ENCODE measurements at places on chromosomes 1 and 21. TPM values are rescaled to one million over a fixed set of nuclear protein-coding genes. Genes with fewer than 3 reads are reported as not detected.
A peak's percentile ranks its signal among the peaks of the same experiment; 100 is the strongest.

ELAPOR1 gene
- 4.0 TPM for total RNA-seq

- no peaks in the 10 kb centered on the region for H3K4me1 ChIP-seq
- H3K27me3 ChIP-seq: peaks cover 9% of the 10 kb centered on the region
- no peak overlapping the region for H3K4me3 ChIP-seq
- H3K36me3 ChIP-seq: no peaks in the 10 kb centered on the region
- DNase-seq: no peak
- no peak overlapping the region for H3K27ac ChIP-seq
These were observed 108.9 kb downstream of the CRYAA start for GRCh38 chr21:43277481-43278351.

DNA sequence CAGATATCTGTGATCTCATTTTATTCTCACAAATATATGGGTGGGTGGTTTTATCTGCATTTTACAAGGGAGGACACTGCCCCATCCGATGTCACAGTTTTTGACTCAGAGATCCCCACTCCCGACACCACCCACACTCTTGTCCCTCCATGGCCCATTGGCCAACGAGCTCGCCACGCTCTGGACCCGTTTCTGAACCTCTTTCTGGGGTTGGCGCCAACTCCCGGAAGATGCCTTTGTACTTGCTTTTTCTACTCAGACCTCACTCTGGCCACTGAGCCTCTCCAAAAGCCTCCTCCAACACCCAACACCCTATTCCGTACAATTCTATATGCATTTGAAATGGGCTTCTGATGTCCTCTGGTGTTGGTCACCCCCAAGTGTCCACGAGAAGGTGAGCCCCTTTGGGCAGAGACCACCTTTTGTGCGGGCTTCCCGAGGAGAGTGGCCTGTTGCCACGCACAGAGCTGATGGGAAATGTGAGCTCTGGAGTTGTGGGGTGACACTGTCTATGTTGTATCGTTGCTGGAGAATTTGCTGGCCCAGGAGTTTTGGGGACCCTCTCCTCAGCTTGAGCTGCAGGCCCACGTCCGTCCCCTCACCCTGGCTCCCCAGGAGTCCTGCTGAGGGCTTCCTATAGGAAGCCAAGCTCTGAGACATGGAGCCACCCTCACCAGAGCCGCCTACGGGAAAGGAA, 366.9 kb upstream of the VAMP3 start:
- no peak for DNase-seq
- H3K36me3 ChIP-seq: no peaks in the 10 kb centered on the region
- H3K27me3 ChIP-seq: peaks cover 22% of the 10 kb centered on the region
- H3K4me1 ChIP-seq: no peaks in the 10 kb centered on the region

DNA sequence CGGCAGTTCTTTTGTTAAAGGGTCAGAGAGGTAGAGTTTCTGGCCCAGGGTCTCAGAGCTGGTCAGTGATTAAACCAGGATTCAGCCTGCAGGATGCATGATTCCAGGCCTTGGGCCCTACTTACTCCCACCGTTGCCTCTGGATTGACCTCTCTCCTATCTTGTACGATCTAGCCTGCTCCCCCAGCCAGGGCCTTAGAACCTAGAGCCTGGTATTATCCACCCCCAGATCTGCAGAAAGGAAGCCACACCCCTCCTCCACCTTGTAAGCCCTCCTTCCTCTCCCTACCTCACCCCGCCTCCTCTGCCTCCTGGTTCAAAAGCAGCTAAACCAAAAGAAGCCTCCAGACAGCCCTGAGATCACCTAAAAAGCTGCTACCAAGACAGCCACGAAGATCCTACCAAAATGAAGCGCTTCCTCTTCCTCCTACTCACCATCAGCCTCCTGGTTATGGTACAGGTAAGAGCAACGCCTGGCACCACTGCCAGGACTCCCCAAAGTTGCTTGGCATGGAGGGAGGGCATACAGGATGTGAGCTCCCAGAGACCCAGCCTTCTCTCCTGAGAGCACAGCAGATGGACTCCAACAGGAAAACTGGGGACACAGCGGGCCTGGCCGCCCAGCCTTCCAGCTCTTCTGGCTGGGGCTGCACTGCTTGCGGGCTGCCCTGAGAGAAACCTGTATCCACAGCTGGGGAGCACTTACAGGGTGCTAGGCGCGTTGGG, at the start of gene CD52:
CD52 (plus strand) TSS at position 347 of the 726 bp plus-strand sequence; CDS start at position 407, 60 bp downstream.
- peak within 1 kb of the TSS; percentile 82 for H3K4me3 ChIP-seq
- no peaks in the 10 kb centered on the region for H3K27me3 ChIP-seq

DNA sequence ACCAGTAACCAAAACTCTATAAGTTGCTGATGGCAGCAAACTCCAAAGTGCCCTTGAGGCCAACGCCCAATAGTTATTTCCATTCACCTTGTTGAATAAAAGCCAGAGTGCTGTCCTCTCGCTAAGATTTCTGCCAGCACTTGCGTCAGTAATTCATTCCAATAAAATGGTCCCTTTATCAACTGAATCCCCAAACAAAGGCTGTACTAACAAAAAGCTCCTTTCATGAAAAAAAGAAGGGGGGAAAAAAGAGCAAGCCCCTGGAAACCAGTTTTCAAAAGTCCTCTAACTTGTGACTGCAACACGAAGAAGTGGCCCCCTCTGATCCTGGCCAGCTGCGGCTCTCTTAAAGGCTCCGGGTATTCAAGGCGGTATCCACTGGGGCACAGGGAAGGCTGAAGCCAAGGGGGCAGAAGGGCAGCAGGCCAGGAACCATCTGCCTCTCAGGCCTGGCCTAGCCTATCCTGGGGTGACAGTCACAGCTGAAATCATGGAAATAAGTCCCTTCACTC, 55.8 kb upstream of the ZNF326 start:
- H3K4me3 ChIP-seq: no peak overlapping the region
- peaks cover 5% of the 10 kb centered on the region for H3K4me1 ChIP-seq
- DNase-seq: no peak
- no peak overlapping the region for H3K27ac ChIP-seq

DNA sequence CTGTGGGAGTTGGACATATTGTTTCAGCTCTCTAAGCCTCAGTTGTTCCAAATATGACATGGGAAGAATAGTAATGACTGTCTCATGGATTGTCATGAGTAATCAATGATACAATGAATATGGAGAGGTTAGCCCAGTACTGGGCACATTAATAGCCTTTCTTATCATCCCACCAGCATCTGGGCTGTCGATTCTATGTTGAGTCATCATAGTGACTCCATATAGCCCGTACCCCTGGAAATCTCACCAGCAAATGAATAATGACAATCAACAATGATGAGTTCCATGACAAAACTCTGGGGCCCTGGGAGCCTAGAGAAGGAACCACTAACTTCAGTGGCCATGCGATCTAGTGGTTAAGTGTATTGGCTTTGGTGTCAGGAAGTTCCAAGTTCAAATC, 39.7 kb upstream of the GJB5 start:
- H3K4me1 ChIP-seq: no peaks in the 10 kb centered on the region
- H3K4me3 ChIP-seq: no peak overlapping the region
- H3K27ac ChIP-seq: no peak overlapping the region
- DNase-seq: no peak
- H3K36me3 ChIP-seq: no peaks in the 10 kb centered on the region

GRCh38 chr1:181259026-181259745, 170.7 kb downstream of the IER5 start:
- no peak for DNase-seq
- H3K4me3 ChIP-seq: no peak overlapping the region
- no peaks in the 10 kb centered on the region for H3K4me1 ChIP-seq
- peaks cover 18% of the 10 kb centered on the region for H3K27me3 ChIP-seq
- no peaks in the 10 kb centered on the region for H3K36me3 ChIP-seq
- H3K27ac ChIP-seq: no peak overlapping the region

Measured in natural killer cell treated with Interleukin-12 subunit alpha and Interleukin-12 subunit beta and Interleukin-15 and Interleukin-18, amount 100 ng/mL, for 72 hours (primary cell).